ENCODE measurements at places on chromosomes 11 and 22.

DNA sequence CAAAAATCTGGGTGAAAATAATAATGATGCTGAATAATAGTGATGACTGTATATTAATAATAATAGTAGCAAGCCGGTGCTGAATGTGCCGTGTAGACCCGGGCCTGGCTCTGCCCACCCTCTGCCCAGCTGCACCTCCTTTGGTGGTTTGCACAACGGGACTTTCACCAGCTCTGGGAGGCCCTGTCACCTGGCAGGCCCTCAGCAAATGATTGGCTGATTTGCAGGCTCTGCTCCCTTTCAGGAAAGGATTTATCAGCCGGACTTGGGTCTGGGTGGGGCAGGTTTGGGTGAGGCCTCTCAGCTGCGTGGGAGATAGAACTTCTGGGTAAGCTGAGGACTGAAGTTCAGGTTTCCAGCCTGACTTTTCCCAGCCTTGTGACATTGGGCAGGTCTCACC, 21.4 kb downstream of the KIAA1671 start:
- no peak for DNase-seq

- DNase-seq, result no peak
Measured at GRCh38 chr11:62856333-62856895, 17.0 kb upstream of the WDR74 start.

DNA sequence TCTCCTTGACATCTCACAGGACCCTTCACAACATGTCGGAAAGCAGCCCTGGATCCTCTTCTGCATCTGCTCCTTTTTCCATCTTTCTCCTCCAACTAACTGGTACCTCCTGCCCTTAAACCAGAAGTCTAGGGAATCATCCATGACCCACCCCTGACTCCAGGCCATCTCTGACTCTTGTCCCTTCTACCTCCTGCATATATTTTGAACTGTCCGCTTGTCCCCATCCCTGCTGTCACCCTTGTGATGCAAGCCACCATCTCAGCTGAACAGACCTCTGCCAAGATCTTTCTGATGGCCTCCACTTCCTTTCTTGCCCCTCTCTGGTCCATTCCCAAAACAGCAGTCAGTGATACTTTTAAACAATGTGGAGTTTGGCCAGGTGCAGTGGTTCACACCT, 7.0 kb downstream of the RIBC2 start:
- DNase-seq, result no peak

DNA sequence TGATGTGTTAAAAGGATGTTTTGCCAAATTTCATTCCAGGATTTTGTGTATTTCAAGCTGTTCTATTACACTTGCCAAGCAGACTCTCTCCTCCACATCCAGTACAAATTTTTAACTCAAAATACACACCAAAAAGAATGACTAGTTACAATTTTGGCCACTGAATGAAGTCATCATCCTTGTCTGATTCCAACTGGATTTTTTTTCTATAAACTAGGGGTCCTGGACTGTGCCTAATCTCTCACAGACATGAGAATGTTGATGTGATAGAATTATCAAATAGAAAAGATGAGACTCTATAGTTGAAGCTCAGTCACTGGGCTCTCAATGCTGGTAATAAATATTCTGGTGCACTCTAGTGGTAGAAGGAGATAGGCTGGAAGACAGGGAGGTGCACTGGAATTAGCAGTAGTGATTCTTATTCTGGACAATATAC, 85.8 kb downstream of the FANCF start:
- no peak for DNase-seq
